Smooth muscle cell of the brain vasculature (primary cell): ENCODE measurements at places on chromosomes 7 and 10.

GRCh38 chr7:17640730-17641377 lies 299.4 kb downstream of the SNX13 start:
- DNase-seq = no peak

DNA sequence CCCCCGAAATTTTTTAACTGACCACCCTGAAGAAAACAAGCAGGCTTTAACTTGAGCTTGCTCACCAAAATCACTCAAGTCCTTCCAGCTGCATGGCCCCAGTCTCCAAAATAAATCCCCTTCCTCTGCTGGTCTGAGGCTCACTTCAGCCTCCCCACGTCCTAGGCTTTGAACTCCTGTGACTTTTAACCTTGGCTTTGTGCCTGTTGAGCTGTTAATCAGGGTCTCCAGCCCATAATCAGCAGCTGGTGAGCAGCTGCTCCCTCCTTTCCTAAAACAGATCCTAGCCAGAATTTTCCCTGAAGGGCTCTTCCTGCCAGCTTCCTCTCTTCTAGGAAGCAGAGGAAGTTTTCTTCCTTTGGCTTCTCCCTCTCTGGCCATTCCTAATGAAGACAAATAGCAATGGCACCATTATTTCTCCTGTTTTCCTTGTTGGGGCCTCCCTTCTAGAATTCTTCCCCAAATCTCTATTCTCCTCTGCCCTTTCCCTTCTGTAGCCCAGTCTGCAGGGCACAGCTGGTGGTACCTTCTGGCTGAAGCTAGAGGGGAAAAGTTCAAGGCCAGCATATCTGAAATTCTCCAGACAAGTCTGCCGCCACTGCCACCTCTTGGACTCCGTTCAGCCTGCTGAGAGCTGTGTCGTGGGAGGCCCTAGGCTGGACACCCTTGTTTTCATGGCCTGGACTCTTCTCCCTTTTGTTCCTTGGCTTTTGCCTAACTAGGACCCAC lies 152.1 kb downstream of the NOC3L start:
- no peak for DNase-seq

DNA sequence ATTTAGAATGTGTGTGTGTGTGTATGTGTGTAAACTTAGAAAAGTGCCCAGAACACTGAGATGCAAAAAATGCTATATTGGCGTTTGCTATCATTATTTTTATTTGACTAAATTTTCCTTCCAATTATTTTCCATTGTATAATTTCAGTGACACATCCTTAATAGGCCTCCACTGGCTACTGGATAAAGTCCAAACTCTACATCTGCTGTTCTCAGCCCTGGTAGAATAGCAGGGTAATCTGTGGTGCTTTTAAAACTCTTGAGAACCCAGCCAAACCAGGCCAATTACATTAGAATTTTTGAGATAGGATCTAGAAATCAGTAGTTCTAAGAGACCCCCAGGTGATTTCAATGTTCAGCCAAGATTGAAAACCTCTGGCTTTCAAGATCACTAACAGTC lies 66.4 kb downstream of the ZNF503 start:
- DNase-seq = no peak

GRCh38 chr7:121204537-121204936 lies 124.3 kb upstream of the WNT16 start:
- DNase-seq = no peak

GRCh38 chr10:32961343-32961894 lies 3.4 kb upstream of the ITGB1 start:
- no peak for DNase-seq

GRCh38 chr10:521261-522250 lies 167.9 kb downstream of the DIP2C start:
- DNase-seq = no peak

DNA sequence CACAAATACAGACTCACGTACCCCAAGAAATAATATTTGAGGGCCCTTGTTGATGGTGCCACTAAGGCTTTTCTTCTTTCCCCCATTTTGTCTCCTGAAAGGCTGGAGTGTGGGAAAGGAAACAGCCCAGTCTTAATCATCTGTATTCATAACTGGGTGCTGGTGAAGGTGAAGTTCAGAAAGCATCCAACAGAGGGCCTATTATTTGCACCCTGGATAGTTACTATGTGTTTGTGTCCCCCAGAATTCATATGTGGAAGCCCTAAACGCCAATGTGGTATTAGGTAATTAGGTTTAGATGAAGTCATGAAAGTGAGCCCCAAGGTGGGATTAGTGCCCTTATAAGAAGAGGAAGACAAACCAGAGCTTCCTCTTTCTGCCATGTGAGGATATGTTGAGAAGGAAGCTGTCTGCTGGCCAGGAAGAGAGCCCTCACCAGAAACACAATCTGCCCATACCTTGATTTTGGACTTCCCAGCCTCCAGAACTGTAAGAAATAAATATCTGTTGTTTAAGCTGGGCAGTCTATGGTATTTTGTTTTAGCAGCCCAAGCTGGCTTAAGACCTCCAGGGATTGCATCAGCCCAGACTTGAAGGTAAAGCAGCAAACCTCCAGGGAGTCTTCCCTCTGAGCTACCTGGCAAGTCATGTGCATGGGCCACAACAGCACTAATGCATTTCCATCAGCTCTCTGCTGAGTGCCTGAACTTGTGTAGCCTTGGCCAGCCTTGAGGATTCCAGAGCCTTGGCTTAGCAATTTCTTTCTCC lies 90.0 kb upstream of the ADRB1 start:
- DNase-seq = no peak

GRCh38 chr7:132009778-132010177 lies 453.4 kb upstream of the PODXL start:
- peak; percentile 46 for DNase-seq

DNA sequence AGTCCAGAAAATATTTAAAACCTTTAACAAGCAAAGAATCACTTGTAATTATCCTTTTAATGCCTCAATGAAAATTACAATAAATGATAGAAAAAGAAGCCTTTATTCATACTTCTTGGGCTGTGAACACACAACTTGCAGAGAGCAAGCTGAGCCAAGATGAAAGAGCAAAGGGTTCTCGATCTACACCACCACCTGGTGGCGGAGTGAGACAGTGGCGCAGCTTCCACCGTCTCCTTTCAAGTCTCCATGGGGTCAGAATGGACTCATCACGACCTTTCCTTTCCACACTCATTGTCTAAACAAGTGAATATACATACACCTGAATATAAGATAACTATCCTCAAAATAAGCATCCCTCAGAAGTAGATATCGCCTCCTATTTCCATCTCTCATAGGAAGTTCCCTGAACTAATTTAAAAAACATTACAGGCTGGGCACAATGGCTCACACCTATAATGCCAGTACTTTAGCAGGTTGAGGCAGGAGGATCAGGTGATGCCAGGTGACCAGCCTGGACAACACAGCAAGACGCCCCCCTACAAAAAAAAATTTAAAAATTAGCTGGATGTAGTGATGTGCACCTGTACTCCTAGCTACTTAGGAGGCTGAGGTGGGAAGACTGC lies 40.7 kb downstream of the ATE1 start:
- DNase-seq = peak; percentile 39
